ENCODE measurements at places on chromosomes 1 and 21. TPM values are rescaled to one million over a fixed set of nuclear protein-coding genes. Genes with fewer than 3 reads are reported as not detected.

Gene TDRD5
- total RNA-seq: not detected

Gene TPTE
- not detected for total RNA-seq

- no peak overlapping the region for H3K27ac ChIP-seq
- no peak for DNase-seq
- H3K4me3 ChIP-seq: no peak overlapping the region
- no peaks in the 10 kb centered on the region for H3K27me3 ChIP-seq
These were observed 443.0 kb downstream of the PTPRU start for GRCh38 chr1:29679316-29679715.

DNA sequence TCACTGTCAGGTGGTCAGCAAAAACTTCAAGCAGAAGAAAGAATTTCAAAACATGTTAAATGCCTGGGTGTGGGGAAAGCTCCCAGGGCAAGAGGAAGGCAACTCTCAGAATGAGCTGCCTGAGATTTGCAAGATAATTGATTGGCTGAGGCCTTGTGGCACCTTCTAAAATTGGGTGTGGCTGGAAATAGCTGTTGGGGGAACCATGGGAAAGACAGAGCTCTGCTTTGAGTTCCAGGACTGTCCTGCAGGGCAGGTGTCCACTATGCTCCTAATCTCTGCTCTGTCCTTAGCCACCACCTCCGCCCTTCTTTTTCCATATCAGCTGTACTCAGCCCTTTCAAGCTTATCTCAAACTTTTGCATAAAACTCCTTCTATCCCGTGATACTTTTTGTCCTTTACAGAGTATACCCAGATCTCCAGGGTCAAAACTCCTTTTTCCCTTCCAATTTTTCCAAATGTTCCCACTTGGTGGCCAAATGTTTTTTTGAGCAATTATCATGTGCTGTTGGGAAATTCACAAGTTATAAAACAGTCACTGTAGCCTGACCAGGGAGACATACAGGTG is 23.8 kb upstream of the PPP2R5A start:
- H3K36me3 ChIP-seq: no peaks in the 10 kb centered on the region
- no peak overlapping the region for H3K27ac ChIP-seq
- no peaks in the 10 kb centered on the region for H3K27me3 ChIP-seq
- H3K4me1 ChIP-seq: no peaks in the 10 kb centered on the region
- no peak for DNase-seq
- no peak overlapping the region for H3K4me3 ChIP-seq

DNA sequence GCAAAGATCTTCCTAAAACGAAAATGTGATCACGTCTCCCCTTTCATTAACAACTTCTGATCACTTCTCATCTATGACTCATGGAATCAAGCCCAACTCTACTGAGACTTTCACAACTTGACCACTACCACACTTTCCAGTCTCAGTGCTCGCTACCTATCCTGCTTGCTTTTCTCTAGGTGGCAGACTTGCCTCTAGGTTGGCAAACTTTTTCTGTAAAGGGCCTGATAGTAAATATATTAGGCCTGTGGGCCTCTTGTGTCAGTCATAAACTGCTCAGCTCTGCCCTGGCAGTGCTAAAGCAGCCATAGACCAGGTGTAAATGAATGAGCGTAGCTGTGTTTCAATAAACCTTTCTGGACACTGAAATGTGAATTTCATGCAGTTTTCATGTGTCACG is 21.5 kb upstream of the HMGB4 start:
- H3K4me3 ChIP-seq: no peak overlapping the region
- H3K36me3 ChIP-seq: peaks cover 3% of the 10 kb centered on the region
- no peaks in the 10 kb centered on the region for H3K27me3 ChIP-seq
- DNase-seq: no peak
- no peaks in the 10 kb centered on the region for H3K4me1 ChIP-seq
- H3K27ac ChIP-seq: no peak overlapping the region

DNA sequence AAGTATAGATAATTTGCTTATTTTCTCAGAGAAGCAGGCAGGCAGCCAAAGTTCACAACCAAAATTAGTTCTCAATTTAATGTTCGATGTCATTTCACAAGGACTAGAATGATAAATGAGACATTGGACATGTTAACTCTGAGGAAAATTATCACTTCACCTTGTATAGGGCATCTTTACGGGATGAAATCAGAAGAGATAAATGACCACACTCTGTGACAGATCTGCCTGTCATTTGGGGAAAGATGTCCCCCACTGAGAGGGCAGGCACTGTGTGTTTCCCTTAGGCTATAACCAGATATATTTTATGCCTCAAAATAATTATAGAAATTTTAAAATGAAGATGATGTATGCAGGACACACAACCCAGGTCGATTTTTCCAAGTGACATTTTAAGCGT is 642.9 kb downstream of the BRINP3 start:
- no peaks in the 10 kb centered on the region for H3K4me1 ChIP-seq
- H3K27me3 ChIP-seq: no peaks in the 10 kb centered on the region
- no peak for DNase-seq
- H3K27ac ChIP-seq: no peak overlapping the region
- H3K4me3 ChIP-seq: no peak overlapping the region
- no peaks in the 10 kb centered on the region for H3K36me3 ChIP-seq

- no peaks in the 10 kb centered on the region for H3K36me3 ChIP-seq
- no peak for DNase-seq
- H3K4me3 ChIP-seq: no peak overlapping the region
- no peaks in the 10 kb centered on the region for H3K4me1 ChIP-seq
These were observed 218.2 kb downstream of the NPHP4 start for GRCh38 chr1:5774019-5774418.

DNA sequence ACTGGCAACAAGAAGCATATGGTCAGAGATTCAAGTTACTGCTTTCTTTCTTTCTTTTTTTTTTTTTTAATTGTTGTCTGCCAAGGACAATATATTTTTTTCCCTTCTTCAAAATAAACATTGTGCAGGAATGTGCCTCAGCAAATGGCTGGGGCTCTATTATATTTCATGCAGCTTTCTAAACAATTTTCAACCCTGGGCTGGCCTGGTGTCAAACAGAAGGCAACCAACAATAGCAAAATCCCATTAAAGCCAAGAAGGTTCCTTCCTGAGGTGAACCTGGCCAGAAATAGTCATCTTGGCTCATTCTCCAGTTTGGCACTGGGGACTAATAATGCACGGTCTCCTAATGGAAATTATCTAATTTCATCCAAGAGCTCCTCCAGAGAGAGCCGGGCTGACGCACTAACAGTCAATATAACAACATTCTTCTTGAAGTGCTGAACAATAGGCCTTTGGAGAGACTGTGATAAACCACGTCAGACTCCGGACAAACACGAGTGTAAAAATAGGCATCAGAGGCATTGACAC is 35.7 kb upstream of the HLX start:
- H3K4me3 ChIP-seq: no peak overlapping the region
- H3K4me1 ChIP-seq: no peaks in the 10 kb centered on the region
- no peak for DNase-seq
